ENCODE measurements at places on chromosomes 4 and X.

- DNase-seq: no peak
Measured at GRCh38 chrX:15956681-15957080, 102.1 kb upstream of the AP1S2 start.

GRCh38 chr4:96525898-96526297, 686.0 kb downstream of the PDHA2 start:
- no peak for DNase-seq

DNA sequence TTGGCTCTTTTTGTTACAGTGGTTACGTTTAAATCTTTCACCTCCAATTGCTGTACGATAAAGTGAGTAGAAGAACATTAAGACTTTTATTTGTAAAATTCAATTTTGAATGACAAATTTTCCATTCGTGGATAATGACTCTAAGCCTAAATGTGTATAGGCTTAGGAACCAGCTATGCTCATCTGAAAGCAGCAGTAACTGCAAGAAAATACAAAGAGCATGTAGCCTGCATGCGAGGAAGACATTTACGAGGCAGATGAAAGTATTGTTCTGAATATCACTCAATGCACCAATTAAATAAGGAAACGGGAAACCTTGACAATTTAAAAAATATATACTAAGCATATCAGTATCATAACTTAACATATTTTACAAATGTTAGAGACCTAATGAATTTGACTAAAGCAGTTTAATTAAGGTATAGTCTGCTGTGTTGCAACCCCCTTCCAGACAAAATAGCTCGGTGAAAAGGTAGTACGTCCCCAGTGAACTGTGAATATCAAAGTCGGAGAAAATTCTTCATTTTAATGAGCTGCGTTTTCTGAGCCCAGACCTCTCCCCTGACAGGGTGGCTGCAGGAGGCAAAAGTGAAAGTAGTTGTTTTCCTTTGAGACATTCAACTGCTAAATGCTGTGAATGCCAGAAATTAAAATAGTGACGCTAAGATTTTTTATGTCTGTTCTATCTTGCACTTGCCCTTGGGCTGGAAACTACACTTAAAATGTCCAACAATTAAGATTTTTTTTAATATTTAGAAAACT, 1236.5 kb upstream of the TENM3 start:
- no peak for DNase-seq

- DNase-seq: no peak
Measured at GRCh38 chr4:5050520-5051277, 581 bp upstream of the STK32B start.

DNA sequence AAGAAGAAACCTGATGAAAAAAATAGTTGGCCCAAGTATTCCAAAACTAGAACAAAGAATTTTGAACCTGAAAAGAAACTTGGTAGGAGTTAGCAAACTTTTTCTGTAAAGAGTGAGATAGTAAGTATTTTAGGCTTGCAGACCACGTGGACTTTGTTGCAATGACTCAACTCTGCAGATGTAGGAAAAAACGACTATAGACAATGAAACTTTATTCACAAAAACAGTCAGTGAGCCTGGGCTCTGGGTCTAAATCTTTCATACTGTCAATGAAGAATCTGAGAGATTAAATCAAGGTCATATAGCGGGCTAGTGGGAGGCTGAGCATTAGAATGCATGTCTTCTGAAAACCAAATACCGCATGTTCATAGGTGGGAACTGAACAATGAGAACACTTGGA, 23.0 kb downstream of the SH3D19 start:
- DNase-seq: no peak

DNA sequence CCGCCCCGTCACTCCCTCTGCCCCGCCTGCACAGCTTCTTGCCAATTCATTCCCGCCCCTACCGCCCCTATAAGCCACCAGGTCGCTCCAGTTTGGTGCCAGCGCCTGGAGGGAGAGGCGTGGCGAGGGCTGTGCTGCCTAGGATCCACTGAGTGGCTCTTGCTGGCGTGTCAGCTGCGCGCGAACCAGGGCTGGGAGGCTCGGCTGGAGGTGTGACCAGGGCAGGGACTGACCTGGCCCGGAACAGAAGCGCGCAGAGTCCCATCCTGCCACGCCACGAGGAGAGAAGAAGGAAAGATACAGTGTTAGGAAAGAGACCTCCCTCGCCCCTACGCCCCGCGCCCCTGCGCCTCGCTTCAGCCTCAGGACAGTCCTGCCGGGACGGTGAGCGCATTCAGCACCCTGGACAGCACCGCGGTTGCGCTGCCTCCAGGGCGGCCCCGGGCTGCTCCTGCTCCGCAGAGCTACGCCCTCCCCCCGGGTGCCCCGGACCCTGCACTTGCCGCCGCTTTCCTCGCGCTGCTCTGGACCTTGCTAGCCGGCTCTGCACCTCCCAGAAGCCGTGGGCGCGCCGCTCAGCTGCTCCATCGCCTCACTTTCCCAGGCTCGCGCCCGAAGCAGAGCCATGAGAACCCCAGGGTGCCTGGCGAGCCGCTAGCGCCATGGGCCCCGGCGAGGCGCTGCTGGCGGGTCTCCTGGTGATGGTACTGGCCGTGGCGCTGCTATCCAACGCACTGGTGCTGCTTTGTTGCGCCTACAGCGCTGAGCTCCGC, at the start of gene GPR78:
Gene GPR78, plus strand, starts transcription at position 72 of the 773 bp plus-strand sequence. Its CDS starts 591 bp downstream, at position 663.
- no peak for DNase-seq

DNA sequence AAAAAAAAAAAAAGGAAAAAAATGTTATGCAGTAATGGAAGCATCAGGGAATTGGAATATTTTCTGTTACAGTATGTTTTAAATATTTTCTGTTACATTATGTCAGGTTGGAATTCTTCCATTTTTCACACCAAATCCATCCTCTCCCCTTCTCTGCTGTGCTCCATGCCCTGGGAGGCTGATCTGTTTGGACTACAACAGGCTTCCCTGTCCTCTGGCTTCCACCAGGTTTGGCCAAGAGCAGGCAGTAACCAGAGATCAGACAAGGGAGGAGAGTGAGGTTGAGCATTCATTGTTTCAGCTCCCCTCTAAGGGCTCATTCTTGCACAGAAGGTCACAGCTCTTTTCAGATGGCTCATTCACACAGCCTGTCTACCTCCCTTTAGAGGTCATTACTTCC, 11.7 kb upstream of the TMEM184C start:
- no peak for DNase-seq

- DNase-seq: no peak
Measured at GRCh38 chr4:42724451-42724850, 67.5 kb upstream of the ATP8A1 start.

- no peak for DNase-seq
Measured at GRCh38 chr4:38621028-38621684, 42.8 kb upstream of the KLF3 start.

- DNase-seq: no peak
Measured at GRCh38 chr4:28391877-28392276, 1531.2 kb downstream of the STIM2 start.
